ENCODE measurements at places on chromosomes 2 and 18.

- no peak for DNase-seq
Observed at GRCh38 chr2:126946318-126947102, 47.8 kb downstream of the TEX51 start.

DNA sequence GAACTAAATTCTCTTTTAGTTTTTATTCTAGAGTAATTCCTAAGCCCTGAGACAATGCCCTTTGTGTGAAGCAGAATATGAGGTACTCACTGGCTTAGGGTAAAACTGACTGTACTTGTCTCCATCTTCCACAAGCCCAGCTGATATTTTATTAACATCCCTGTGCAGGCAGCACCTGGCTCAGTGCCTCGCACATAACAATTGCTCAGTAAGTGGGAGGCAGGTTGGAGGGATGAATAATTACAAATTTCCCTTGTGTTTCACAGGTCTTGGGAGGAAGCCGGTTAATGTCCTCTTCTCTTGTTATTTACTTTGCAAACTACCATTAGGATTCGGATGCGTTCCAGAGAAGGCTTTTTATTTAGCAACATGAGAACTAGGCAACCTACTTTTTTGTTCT is 249.8 kb upstream of the FSHR start:
- no peak for DNase-seq

DNA sequence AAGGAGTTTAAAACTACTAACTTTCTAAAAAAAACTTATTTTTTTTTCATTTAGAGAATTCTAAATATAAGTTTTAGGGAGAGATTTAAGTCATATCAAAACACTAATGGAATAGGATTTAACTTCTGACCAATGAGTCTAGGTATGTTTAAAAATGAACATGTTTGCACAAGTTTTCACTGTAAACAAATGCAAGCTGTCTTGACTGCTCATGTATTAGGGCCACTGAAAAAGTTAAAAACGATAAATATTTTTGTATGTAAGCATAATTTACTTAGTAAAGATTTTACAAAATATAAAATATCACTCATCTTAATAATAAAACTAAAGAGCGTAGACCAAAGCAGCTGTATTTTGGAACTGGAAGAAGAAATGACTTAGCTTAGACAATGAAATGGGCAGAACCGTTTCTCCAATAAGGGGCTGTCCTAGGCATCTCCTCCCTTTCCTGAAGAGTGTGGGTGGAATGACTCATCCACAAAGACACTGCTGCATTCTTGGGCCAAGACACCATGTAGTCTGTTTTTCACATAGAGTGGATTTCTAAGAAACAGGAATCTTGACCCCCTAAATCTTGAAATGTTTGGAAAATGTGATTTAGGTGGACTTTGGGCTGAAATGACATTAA is 118.8 kb downstream of the MEP1B start:
- no peak for DNase-seq

- no peak for DNase-seq
Observed at GRCh38 chr2:42862669-42863185, 70.3 kb upstream of the HAAO start.

- no peak for DNase-seq
Observed at GRCh38 chr2:69620870-69621269, 22.7 kb downstream of the AAK1 start.

DNA sequence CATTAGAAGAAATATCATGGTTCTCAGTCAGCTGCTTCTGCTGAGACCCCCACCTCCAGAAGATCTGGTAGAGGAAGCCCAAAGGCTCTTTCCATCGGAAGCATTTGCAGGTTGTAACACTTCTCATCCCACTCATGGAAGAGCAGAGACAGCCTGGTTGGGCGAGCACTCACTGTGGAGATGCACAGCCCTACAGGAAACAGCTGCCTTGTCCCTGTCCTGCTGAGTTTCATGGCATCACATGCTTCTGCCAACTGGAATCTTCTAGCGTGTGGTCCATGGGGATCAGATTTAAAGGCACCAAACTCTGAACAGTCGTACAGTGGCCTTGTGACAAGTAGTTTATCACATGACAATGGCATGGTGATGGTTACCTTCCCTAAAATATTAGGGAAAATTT is 36.3 kb upstream of the ACKR3 start:
- DNase-seq: no peak

DNA sequence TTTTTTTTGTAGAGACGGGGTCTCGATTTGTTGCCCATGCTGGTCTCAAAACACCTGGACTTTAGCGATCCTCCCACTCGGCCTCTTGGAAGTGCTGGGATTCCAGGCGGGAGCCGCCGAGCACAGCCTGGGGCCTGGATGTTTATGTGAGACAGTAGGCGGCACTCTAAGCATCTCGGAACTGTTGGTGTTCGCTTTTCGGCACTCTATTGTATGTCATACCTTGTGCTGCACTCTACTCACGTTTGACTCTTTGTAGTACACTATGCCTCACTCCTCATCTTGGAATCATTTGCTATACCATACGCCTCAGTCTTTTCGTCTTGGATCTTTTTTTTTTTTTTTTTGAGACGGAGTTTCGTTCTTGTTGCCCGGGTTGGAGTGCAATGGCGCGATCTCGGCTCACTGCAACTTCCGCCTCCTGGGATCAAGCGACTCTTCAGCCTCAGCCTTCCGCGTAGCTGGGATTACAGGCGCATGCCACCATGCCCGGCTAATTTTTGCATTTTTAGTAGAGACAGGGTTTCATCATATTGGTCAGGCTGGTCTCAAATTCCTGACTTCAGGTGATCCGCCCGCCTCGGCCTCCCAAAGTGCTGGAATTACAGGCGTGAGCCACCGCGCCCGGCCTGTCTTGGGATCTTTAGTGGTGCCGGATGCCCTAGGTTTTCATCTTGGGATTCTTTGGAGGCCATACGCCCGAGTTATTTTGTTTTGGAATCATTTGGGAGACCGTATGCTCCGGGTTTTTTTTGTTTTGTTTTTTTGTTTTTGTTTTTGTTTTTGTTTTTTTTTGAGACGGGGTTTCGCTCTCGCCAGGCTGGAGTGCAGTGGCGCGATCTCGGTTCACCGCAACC is 24.2 kb upstream of the ZDBF2 start:
- no peak for DNase-seq

DNA sequence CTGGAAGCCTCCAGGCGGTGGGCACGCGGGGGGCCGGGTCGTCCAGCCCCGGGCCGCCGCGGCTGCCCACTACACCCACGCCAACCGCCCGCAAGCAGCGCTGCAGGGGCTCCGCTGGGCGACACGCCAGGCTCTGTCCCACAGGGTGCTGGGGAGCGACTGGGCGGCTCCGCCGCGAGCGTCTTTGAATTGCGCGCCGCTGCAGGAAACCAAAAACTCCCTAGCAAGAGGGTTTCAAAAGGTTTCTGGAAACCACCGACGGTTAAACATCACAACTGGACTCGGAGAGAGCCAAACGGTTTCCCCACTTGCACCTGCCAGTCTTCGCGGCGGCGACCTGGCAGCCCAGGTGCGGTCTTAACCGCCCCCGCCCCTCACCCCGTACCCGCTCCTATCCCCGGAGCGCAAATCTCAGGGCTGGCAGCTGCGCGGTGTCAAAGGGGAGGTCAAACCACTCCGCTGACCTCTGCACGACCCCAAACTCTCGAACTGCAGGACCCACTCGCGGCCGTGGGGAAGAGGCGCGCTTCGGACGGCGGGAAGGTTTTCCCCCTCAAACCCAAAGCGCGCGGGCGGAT is 1.0 kb downstream of the CXCR4 start:
- DNase-seq: no peak

DNA sequence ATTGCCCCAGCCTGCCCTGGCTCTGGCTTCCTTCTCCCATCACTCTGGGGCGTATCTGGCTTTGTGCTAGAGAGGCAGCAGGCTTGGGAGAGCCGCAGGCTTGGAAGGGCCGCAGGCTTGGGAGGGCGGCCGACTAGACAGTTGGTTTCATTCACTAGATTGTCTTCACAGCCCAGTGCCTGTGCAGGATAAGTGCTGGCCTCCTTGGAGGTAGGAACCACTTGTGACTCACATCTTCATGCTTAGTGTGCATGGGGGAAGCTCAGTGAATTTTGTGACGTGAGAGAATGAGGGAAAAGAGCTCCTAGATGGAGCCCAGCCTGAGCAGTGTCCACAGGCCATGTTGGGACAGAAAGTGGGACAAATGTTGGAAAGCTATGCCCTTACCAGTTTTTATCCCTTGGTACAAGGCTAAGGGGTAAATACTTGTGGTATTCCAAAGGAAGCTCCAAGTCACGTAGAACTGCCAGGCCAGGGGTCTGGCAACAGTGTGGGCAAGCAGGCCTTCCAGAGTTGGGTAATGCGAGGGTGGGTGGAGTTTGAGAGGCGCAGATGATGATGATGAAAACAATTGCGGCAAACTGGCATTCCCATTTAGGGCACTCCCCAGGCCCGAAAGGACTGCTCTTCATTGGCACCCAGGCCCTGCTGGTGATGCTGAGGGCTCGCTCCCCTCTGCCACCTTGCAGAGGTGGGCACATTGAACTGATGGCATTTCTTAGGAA is 100.1 kb downstream of the DDX1 start:
- DNase-seq: no peak

DNA sequence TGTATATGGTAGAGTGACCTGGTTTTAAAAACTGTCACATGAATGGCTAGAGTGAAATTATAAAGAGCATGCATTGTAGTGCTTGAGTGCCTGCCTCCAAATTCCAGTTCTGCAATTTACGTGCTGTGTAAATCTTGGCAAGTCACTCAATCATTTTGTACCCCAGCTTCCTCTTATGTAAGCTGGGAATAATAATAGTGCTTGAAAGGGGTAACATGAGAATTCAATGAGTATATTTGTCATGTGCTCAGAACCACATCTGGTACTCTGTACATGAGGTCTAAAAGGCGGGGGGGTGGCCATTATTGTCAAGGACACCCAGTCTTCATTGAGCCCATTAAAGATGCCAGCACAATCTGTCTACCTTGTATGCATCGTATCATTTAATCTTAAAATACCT is 214.8 kb downstream of the MC4R start:
- DNase-seq: no peak

DNA sequence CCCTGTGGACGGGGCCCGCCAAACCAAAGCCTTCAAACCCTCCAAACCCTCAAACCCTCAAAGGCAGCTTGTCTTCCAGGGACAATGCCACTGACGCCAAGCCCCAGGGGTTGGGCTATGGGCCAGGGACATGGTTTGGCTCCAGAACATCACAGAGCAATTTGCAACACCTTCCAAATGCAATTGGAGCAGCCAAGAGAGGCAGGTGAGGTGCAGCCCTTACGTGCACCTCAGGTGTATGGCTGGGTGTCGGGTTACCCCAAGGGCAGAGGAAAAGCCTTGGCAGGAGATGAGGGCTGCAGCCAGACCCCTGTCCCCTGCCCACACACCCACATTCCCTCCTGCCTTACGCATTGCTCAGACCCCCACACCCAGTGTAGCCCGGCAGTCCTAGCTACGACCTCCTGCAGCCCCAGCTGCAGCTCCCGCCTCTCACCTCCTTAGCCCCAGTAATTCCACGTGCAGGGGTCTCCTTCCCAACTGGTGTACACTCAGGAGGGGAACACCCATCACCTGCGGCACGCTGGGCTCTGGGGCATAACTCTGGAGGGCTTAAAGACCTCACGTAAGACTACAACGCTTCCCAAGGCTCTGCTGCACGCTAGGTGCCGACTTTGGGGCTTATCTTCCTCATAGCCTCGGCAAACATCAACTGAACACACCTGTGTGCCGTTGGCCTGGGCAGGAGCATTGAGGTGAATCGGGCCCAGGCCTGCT is 88.7 kb downstream of the TFCP2L1 start:
- no peak for DNase-seq

GRCh38 chr18:74905247-74905646 is 303.7 kb downstream of the PTGR3 start:
- no peak for DNase-seq

DNA sequence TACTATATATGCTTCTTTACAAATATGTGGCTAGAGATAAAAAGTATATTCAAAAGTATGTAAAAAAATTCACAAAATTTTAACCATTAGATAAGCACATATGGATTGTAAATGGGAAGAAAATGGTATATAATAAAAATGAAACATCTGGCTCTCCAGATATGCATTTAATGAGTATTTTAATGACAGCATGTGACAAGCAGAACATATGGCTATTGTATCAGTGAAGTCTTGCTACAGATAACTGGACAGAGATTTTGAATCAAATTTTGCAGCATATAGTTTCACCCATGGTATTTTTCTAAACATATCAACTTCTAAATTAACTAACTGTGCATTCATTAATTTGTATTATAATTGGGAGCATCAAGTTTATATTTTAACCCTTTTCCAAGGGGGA is 5.0 kb upstream of the ABCA12 start:
- DNase-seq: no peak

DNA sequence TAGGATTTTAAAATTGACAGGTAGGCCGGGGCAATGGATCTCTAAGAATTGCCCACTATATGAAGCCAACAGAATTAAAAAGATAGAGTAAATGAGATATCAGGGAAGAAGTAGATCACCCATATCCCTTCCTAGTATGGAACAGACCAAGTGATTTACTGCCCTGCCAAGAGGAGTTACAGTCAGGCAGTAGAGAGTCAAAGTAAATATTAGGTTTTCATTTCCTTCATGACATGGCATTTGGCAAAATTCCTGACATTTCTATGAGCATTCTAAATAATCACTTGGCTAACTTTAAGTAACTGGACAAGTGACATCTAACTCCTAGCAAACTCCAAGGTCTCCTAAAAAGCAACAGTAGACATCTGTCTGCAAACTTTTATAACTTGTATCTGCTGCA is 33.5 kb downstream of the GALNT5 start:
- DNase-seq: no peak

GRCh38 chr2:36433311-36434217 is 78.0 kb downstream of the CRIM1 start:
- DNase-seq: no peak

- DNase-seq: no peak
Observed at GRCh38 chr2:168188002-168188401, 59.4 kb downstream of the STK39 start.

DNA sequence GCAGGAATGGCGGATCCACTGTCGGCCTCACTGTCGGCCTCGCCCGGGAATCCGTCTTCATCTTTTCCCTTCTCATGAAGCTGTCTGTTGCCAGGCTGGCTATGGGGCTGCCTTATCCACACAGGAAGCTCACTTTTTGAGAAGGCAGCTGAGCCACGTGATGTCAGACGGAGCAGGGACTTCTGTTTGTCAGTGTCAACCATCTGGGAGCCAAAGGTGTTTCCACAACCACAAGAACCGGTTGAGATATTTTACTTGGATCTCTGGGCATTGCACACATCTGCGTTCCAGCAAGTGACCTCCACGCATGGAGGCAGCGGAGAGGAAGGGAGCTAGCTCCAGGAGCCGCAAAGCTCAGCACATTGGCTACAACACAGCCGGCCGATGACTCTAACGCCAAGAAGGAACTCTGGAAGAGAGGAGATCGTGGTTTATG is 27.4 kb upstream of the TAF1B start:
- DNase-seq: no peak

GRCh38 chr2:99975386-99975785 is 167.0 kb downstream of the AFF3 start:
- no peak for DNase-seq

DNA sequence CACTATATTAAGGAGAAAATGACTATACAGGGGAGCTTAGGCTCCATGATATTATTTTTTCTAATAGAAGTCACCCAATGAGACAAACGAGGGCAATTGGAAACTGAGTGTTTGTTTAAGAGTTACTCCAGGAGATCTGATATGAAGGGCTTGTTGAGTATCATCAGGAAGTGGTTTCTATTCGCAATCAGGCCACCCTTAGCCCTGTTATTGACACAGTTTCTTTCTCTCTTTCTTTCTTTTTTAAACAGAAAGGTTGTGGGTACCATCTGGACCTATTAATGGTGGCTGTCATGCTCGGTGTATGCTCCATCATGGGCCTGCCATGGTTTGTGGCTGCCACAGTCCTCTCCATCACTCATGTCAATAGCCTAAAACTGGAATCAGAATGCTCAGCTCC is 117.3 kb downstream of the DPP4 start:
- no peak for DNase-seq
